ENCODE measurements at places on chromosomes 2 and 18. TPM values are rescaled to one million over a fixed set of nuclear protein-coding genes. Genes with fewer than 3 reads are reported as not detected.
A peak's percentile ranks its signal among the peaks of the same experiment; 100 is the strongest.

DNA sequence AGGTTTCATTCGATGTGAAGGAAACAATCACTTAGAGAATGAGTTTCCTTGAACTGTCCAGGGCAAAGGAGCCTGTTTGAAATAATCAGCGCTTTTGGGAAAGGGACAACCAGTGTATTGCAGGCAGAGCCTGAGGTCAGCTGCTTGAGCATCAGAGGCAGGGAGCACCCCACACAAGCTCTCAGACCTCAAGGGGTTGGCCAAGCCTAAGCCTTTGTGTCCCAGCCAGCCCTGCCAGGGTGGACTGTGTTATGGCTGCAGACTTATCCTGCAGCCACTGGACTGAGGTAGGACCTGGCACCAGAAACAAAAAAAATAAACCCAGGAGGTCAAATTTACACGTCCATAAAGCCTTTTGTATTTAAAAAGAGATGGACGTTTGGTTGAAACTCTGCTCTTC lies 228.3 kb downstream of the SEPTIN10 start:
- peaks cover 48% of the 10 kb centered on the region for H3K4me1 ChIP-seq
- no peak overlapping the region for H3K4me3 ChIP-seq
- peaks cover 2% of the 10 kb centered on the region for H3K27me3 ChIP-seq
- no peak for DNase-seq

GRCh38 chr2:108029496-108029895 lies 43.2 kb downstream of the SLC5A7 start:
- no peaks in the 10 kb centered on the region for H3K27me3 ChIP-seq
- peak; percentile 53 for DNase-seq
- H3K36me3 ChIP-seq = no peaks in the 10 kb centered on the region
- no peaks in the 10 kb centered on the region for H3K4me1 ChIP-seq
- no peak overlapping the region for H3K4me3 ChIP-seq

CENPO gene
- 11.7 TPM for total RNA-seq

GRCh38 chr2:55364189-55365055 lies 55.2 kb downstream of the CCDC88A start:
- no peaks in the 10 kb centered on the region for H3K4me1 ChIP-seq
- H3K4me3 ChIP-seq = no peak overlapping the region
- DNase-seq = peak; percentile 89
- no peak overlapping the region for H3K27ac ChIP-seq
- no peaks in the 10 kb centered on the region for H3K36me3 ChIP-seq

GRCh38 chr2:229686122-229686919 lies 28.0 kb downstream of the DNER start:
- H3K27ac ChIP-seq = no peak overlapping the region
- H3K27me3 ChIP-seq = no peaks in the 10 kb centered on the region
- no peaks in the 10 kb centered on the region for H3K4me1 ChIP-seq
- no peak overlapping the region for H3K4me3 ChIP-seq
- peak; percentile 4 for DNase-seq

GRCh38 chr2:156649596-156649995 lies 213.4 kb downstream of the GPD2 start:
- no peak overlapping the region for H3K27ac ChIP-seq
- H3K4me1 ChIP-seq = no peaks in the 10 kb centered on the region
- H3K36me3 ChIP-seq = no peaks in the 10 kb centered on the region
- no peaks in the 10 kb centered on the region for H3K27me3 ChIP-seq
- no peak overlapping the region for H3K4me3 ChIP-seq

GRCh38 chr2:7971841-7972240 lies 710.0 kb upstream of the ID2 start:
- no peak overlapping the region for H3K4me3 ChIP-seq
- DNase-seq = peak; percentile 83
- H3K4me1 ChIP-seq = peaks cover 11% of the 10 kb centered on the region
- H3K27ac ChIP-seq = no peak overlapping the region
- H3K27me3 ChIP-seq = no peaks in the 10 kb centered on the region
- no peaks in the 10 kb centered on the region for H3K36me3 ChIP-seq

- H3K27ac ChIP-seq = peak overlapping the region; percentile 73
- H3K4me3 ChIP-seq = no peak overlapping the region
- peak; percentile 29 for DNase-seq
- no peaks in the 10 kb centered on the region for H3K27me3 ChIP-seq
- H3K4me1 ChIP-seq = peaks cover 33% of the 10 kb centered on the region
Measured at GRCh38 chr2:190655570-190655969, 6.7 kb downstream of the NAB1 start.

RIT2 gene
- not detected for total RNA-seq

GRCh38 chr2:36526226-36526625 lies 71.7 kb downstream of the FEZ2 start:
- H3K27me3 ChIP-seq = no peaks in the 10 kb centered on the region
- no peaks in the 10 kb centered on the region for H3K4me1 ChIP-seq
- H3K36me3 ChIP-seq = peaks cover 10% of the 10 kb centered on the region
- no peak for DNase-seq

- no peak overlapping the region for H3K27ac ChIP-seq
- H3K27me3 ChIP-seq = peaks cover 9% of the 10 kb centered on the region
- peaks cover 12% of the 10 kb centered on the region for H3K4me1 ChIP-seq
Measured at GRCh38 chr2:1623906-1624445, 120.3 kb downstream of the PXDN start.

FASTKD1 gene
- 24.6 TPM for total RNA-seq

DNA sequence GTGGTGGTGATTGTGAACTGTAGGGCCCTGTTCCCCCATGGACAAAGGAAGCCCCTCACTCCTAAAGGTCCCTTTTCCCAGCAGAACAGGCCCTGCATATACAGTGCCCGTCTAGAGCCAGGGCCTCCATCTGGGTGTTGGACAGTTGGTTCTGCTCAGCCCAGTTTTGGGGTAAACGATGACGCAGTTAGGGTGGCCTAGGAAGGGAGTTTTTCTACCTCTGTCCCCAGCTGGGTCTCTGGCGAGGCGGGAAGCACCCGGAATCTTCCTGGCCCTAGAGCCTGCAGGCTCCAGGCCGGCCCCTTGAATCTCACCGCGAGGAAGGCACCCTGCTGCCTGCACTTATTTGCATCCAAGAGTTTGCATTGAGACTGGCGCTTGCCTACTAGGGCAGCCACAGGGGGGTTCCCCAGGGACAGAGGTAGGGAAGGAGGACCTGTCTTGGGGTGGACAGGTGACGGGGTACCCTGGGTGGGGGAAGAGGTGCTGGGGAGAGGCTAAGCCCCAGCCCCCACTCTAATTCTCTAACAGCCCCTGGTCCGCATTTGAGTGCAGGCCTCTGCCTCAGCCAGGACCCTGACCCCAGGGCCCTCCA lies 529 bp upstream of the MTA3 start:
- peak; percentile 46 for DNase-seq
- H3K4me3 ChIP-seq = no peak overlapping the region
- H3K4me1 ChIP-seq = peaks cover 10% of the 10 kb centered on the region

DNA sequence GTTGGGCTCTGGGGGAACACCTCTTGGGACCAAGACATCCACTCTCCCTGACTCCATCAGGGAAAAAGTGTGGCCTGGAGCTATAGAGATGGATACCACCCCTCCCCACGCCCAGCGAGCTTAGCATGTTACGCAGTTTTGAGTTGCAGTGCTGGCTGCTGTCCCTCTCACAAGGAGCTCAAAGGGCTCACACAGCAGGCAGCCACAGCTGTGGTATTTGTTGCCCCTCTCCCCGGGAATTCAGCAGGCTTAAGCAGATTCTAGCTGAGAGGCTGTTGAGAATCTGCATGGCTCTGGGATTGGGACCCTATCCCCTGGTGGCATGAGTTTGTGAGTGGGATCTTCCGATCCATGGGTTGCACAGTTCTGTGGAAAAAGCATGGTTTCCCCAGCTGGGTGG lies 673.1 kb upstream of the FSHR start:
- no peaks in the 10 kb centered on the region for H3K4me1 ChIP-seq
- no peak for DNase-seq

DNA sequence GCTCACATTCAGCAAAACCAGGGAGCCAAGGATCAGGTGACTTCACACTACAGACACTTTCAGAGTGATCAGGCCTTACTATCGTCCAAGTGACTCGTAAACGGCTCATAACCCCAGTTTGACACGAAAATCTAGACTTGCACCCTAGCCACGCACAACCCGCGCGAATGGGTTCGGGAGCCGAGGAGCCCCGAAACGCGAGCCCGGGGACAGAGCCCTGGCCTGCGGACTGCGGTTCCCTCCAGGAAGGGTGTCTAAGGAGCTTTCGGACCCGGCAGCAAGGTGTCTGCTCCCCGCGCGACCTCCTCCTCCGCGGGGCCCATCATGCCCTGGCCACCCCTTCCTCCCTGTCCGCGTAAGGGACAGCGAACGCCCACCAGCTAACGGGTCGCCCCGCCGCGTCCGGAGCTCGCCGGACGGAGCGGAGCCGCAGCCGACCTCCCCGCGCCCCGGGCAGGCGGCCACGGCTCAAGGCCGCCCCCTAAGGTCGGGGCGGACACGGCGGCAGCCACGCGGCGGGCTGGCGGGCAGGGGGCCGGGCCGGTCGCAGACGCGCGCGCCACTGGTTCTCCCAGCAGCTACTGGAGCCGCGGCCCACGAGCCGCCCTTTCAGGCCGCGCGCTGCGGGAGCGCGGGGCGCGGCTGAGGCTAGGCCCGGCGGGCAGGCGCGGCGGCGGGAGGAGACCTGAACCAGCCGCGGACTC lies 575 bp downstream of the ATL2 start:
- peak; percentile 84 for DNase-seq
- H3K4me1 ChIP-seq = peaks cover 12% of the 10 kb centered on the region
- H3K4me3 ChIP-seq = peak overlapping the region; percentile 70

DNA sequence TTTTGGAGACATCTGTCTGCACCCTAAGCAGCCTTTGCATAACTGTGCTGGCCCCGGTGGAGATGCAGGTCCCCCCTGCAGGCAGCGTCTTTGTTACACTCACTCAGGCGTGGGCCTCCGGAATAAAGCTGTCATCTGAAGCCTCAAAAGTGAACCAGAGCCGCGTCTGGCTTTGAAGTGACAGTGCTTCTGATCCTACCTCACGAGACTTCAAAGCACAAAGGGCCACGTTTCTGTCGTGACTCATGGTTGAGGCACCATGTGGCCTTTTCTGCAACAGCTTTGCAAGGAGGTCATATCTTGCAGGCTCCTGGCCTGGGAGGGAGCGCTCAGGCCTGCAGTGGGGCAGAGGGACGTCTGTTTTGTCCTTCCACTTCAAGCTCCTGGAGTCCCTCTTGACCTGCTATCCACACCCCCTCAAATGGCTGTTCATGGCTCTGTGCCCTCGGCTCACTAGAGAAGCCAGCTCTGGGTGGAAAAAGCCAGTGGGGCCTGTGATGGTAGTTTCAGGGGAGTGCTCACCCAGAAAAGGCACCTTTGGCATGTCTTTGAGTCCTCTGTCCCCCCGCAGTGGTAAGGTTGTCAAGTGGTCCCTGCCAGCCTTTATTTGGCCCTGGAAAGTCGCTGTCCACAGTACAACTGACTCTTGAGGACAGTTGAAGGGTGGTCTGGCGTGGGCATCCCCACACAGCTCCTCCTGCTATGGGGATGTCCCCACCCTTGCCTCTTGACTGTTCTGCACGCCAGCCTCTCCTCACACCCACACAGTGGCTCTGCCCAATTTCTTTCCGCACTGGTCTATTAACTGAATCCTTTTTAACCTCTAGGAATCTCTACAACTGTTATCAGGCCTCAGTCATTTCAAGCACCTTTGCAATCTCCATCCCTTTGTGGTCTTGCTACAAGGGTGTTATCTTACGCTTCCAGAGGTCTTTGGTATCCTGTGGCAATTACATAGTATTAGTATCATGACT lies 19.3 kb downstream of the GPR55 start:
- no peaks in the 10 kb centered on the region for H3K4me1 ChIP-seq
- H3K4me3 ChIP-seq = no peak overlapping the region
- no peak overlapping the region for H3K27ac ChIP-seq
- no peaks in the 10 kb centered on the region for H3K36me3 ChIP-seq
- no peak for DNase-seq

- H3K27me3 ChIP-seq = no peaks in the 10 kb centered on the region
- no peaks in the 10 kb centered on the region for H3K4me1 ChIP-seq
Measured at GRCh38 chr18:10751653-10752052, 225.8 kb downstream of the NAPG start.

- H3K27ac ChIP-seq = peak overlapping the region; percentile 98
- H3K36me3 ChIP-seq = no peaks in the 10 kb centered on the region
- peaks cover 44% of the 10 kb centered on the region for H3K4me1 ChIP-seq
- no peaks in the 10 kb centered on the region for H3K27me3 ChIP-seq
Measured at GRCh38 chr2:231664727-231665126, 43.6 kb upstream of the PTMA start.

GRCh38 chr2:102179061-102179460 lies 7.8 kb upstream of the IL1RL2 start:
- H3K4me3 ChIP-seq = no peak overlapping the region
- no peaks in the 10 kb centered on the region for H3K27me3 ChIP-seq
- H3K27ac ChIP-seq = no peak overlapping the region
- peaks cover 3% of the 10 kb centered on the region for H3K4me1 ChIP-seq
- peaks cover 4% of the 10 kb centered on the region for H3K36me3 ChIP-seq

- no peaks in the 10 kb centered on the region for H3K36me3 ChIP-seq
- H3K4me3 ChIP-seq = no peak overlapping the region
Measured at GRCh38 chr2:164979113-164979512, 23.8 kb upstream of the SLC38A11 start.

GRCh38 chr2:47283659-47284058 lies 119.3 kb upstream of the MSH2 start:
- H3K27me3 ChIP-seq = no peaks in the 10 kb centered on the region
- no peaks in the 10 kb centered on the region for H3K36me3 ChIP-seq
- no peak overlapping the region for H3K27ac ChIP-seq
- H3K4me3 ChIP-seq = no peak overlapping the region

GRCh38 chr2:118658596-118659198 lies 188.8 kb downstream of the EN1 start:
- no peaks in the 10 kb centered on the region for H3K27me3 ChIP-seq
- no peaks in the 10 kb centered on the region for H3K4me1 ChIP-seq

UNC80 gene
- total RNA-seq = 2.0 TPM

DNA sequence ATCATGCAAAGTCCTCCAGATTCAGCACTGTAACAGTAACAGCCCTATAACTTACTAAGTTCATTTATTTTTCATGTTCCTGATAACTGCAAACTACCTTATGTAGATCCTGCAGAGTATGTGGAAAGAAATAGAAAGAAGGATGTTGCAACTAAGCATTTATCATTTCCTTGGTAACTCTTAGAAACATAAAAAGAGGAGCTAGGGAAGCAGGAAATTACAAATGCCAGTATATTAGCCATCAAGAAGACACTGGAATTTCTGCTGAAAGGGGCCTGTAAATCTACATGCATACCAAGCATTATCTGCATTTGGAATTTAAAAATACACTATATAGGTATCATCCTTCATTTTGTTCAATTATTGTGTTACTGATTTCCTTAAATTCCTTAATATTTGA lies 66.8 kb downstream of the PDE11A start:
- H3K4me1 ChIP-seq = no peaks in the 10 kb centered on the region
- H3K4me3 ChIP-seq = no peak overlapping the region
- H3K27ac ChIP-seq = no peak overlapping the region
- H3K36me3 ChIP-seq = no peaks in the 10 kb centered on the region

DNA sequence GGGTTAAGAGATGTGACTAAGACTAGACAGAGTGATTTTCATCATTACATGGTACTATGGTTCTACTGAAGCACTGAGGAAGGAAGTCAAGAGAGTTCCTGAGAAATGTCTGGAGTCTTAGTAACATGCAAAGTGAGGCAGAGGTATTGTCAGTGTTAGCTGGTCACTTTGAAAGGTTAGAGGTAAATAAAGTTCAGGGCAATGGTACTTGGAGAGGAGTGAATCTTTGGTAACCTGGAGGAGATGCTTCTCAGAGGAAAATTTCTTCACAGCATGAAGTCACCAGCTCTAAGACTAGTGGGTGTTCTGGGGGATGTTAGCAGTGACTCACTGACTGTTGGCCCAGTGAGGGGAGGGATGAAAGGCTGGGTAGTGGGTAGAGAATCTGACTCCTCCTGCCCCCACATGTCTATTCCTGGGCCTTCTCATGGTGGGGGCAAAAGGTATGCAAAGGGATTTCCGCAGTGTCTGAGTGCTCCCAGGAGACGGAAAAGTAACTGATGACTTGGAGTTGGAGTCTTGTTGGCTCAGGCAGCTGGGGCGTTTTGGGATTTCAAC lies 23.3 kb upstream of the IL1RN start:
- H3K4me1 ChIP-seq = no peaks in the 10 kb centered on the region
- H3K4me3 ChIP-seq = no peak overlapping the region
- DNase-seq = no peak
- H3K27me3 ChIP-seq = no peaks in the 10 kb centered on the region

All from muscle of leg (tissue), 16 donors.